Neural progenitor cell (in vitro differentiated cells): ENCODE measurements at places on chromosomes 6 and 20. TPM values are rescaled to one million over a fixed set of nuclear protein-coding genes. Genes with fewer than 3 reads are reported as not detected.

DNA sequence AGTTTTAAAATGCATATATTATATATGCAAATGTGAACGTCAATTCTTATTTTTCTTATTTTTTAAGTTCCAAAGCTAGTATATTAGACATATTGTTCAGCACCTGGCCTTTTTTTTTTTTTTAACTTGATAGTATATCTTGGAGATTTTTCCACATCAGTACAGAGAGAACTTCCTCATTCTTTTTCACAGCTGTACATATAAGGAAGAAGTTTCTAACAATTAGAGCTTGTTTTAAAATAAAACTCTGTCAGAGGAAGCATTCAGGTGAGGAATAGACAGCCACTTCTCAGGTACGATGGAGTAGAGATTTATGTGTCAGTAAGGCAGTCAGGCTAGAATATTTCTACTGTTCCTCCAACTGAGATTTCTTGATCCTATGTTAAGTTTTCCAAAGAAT lies 233.1 kb upstream of the SUPT3H start:
- DNase-seq = no peak

DNA sequence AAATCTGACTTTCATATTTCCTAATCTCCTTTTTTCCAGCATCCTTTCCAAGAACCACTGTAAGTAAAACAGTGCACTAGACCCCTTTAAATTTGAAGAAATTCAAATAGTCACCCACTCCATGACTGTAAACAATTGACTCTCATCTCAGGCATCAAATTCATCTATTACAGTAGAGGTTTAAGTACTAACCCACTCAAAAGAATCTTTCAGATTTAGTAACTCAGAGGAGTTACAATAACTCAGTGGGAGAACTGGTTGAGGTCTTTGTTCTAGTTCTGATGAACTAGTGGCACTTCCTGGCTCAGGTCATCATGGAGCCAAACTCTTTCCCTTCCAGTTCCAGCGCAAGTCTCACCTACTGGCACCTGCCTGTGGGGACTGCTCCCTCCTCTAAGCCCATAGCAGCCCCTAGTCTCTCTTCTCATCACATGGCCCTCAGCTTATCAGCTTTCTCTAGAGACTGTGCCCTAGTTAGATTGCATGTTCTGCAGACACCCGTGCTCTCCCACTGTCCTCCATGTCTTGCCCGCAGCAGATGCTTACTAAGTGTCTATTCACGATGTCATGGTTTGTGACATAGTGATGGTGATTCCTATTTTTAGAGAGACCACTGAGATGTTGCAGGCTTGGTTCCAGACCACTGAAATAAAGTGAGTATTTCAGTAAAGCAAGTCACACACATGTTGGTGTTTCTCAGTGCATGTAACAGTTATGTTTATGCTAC lies 196.2 kb downstream of the TBC1D7 start:
- no peak for DNase-seq

GRCh38 chr6:148080315-148080714 lies 262.3 kb upstream of the SASH1 start:
- DNase-seq = no peak

DNA sequence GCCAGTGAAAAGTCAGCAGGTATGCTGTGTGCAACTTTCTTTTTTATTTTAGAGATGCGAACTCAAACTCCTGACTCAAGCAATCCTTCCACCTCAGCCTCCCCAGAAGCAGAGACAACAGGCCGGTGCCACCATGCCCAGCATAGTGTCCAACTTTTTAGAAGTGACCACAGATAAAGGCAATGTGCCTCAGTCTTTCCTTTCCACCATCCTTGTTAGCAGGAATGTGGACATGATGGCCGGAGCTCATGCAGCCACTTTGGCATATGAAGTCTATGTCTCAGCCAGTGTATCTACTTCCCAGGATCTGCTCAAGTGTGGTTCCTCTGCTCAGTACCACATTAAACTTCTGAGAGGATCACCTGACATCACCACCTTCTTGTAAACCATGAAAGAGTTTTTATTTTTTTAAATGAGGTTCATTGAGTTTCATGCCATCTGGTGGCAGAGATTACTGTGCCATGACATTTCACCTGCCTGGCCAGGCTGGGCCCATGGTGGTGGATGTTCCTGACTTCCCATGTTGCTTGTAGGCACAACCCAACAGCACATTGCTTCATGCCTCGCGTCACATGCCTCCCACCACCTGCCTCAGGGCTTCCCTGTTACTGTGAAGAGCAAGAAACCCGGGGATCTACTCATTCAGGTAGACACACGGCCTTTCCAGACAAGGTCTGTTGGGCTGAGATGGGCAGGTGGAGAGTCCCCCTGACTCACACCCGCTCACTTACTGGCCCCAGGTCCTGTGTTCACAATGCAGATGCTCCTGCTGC lies 216.5 kb downstream of the LY86 start:
- DNase-seq = no peak

GRCh38 chr20:59253779-59254319 lies 46.6 kb upstream of the EDN3 start:
- DNase-seq = peak; percentile 25

DNA sequence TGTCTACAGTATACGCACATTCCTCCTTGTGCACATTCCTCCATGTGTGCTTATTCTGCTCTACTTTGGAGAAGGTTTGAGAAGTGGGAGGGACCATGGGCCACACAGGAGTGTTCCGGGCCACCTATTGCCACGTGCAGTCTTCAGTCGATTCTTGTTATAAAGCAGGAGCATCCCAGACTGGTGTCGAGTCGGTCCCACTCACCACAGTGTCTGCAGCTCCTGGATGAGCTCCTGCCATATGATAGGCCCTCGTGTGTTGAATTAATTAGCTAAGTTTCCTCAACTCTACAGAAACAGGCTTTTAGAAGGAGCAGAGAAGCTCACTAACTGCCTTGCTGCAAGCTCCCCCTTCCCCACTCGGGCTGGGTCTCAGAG lies 22.6 kb downstream of the ENTPD6 start:
- DNase-seq = no peak

DNA sequence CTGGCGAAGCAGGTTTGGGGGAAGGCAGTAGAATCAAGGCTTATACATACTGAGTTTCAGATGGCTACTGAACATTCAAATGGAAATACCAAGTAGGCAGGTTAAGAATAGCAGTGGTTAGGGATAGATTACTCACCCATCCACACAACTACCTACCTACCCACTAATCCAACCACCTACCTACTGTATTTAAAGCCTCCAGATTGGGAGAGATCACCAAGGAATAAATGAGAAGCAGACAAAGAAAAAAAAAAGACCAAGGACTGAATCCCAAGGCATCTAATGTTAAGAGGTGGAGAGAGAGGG lies 68.3 kb upstream of the SMIM29 start:
- no peak for DNase-seq

GRCh38 chr6:42104095-42104803 lies 38.2 kb downstream of the C6orf132 start:
- peak; percentile 87 for DNase-seq

DNA sequence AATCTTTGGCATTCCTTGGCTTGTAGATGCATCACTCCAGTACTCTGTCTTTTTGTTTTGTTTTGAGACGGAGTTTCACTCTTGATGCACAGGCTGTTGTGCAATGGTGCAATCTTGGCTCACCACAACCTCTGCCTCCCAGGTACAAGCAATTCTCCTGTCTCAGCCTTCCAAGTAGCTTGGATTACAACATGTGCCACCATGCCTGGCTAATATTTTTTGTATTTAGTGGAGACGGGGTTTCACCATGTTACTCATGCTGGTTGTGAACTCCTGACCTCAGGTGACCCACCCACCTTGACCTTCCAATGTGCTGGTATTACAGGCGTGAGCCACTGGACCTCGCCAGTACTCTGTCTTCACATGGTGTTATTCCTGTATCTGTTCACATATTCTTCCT lies 35.8 kb upstream of the LGSN start:
- DNase-seq = no peak

GRCh38 chr20:25120457-25120856 lies 38.5 kb upstream of the VSX1 start:
- DNase-seq = no peak

DNA sequence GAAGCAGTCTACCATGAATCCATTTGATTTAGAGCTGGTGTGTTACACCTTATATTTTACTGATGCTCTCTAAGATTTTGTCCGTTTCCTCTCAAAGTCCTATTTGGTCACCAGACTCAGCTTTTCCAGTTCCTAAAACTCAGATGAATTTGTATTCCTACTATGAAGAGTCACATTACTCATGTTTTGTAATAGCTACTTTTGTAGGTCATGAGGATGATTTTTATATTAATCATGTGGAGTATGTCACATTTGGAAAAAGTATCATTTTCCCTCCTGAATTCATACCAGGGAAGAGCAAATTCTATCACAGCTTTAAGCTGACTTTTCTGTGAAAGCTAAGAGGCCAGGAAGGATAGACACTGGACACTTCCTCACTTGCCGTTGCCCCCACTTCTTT lies 140.6 kb upstream of the SCGN start:
- no peak for DNase-seq

GRCh38 chr6:111552958-111553357 lies 52.7 kb downstream of the TRAF3IP2 start:
- no peak for DNase-seq

GRCh38 chr6:101294051-101294638 lies 99.4 kb upstream of the GRIK2 start:
- DNase-seq = no peak

DNA sequence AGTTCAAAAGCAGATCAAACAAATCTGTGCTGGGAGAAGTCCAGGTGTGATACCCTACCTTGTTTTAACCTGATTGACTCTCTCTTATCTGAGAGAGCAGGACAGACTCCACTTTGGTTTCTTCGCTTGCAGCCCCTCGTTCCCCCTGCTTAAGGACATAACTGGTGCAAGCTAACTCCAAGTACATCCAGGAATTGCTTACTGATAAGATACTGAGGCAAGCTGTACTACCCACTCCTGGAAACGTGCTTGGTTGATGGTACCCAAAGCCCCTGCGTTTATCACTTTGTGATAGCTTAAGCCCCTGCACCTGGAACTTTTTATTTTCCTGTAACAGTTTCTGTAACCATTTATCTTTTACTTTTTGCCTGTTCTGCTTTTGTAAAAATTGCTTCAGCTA lies 157.0 kb upstream of the OLIG3 start:
- no peak for DNase-seq

DNA sequence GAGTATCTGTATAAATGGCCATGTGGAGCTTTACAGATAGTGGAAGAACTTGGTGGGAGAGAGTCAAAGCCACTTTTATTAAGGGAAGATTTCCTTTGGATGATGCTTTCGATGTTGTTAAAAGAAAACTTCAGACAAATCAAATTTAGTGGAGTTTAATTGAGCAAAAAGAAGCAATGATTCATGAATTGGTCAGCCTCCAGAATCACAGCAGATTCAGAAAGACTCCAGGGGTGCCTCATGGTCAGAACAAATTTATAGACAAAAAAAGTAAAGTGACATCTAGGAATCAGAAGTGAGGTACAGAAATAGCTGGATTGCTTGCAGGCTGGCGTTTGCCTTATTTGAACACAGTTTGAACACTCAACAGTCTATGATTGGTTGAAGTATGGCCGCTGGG lies 5.3 kb upstream of the CGA start:
- DNase-seq = no peak

- peak; percentile 20 for DNase-seq
Observed at GRCh38 chr20:53126185-53126584, 154.0 kb downstream of the TSHZ2 start.

DNA sequence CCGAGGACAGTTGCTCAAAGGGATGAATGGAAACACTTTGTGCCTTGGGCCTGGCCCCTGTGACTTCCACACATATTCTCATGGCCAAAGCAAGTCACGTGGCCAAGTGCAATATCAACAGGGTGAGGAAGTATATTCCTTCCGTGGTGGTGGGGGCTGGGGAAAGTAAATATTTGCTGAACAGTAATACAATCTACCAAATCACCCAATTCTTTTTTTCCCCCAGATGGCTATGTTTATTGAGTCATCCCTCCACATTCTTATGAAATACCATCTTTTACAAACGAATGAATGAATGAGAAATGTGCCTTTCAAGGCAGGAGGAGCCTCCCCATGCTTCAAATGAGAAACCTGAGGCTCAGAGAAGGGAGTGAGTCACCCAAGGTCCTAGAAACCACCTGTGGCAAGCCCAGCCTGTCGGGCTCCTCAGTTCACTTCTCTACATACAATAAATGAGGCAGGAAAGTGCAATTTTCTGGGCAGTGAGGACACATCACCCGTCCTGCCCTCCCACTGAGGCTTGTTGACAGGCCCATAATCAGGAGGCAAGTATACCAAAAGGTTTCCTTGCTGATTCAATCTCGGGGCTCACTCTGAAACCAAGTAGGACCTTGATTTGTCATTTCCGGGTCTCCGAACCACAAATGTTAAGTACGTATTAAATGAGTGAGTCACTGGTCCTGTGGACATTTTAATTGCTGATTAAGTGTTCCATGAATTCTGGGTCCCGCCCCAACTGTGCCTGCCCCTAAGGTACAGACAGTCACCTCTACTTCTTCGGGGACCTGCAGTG lies 25.3 kb upstream of the TOP1 start:
- no peak for DNase-seq

GRCh38 chr20:15200147-15200565 lies 862.7 kb upstream of the FLRT3 start:
- no peak for DNase-seq

- DNase-seq = no peak
Observed at GRCh38 chr6:1724124-1724523, 114.4 kb downstream of the FOXC1 start.

- peak; percentile 42 for DNase-seq
Observed at GRCh38 chr6:9332241-9332780, 897.0 kb upstream of the SLC35B3 start.

- DNase-seq = no peak
Observed at GRCh38 chr6:113684382-113684901, 172.7 kb upstream of the MARCKS start.

GRCh38 chr20:20849161-20849560 lies 136.7 kb upstream of the RALGAPA2 start:
- DNase-seq = no peak

DNA sequence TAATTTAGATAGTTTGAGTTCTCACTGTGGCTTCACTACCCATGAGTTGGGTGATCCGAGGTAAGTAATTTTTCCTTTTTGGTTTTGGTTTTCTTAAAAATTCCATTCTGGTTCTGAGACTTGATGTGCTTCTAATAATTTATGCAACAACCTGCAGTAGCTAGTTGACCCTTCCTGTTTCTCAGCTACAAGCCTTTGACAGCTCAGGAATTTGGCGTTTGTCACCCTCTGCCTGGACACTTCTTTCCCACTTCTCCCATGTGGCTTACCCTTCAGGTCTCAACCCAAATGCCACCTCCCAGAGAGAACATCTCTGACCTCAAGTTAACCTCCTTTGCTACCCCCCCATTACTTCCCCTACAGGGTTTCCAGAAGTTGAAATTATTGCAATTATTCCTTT lies 49.7 kb upstream of the TSHZ2 start:
- peak; percentile 2 for DNase-seq

- DNase-seq = peak; percentile 53
Observed at GRCh38 chr20:20664795-20665589, 47.5 kb downstream of the RALGAPA2 start.

- DNase-seq = no peak
Observed at GRCh38 chr6:35058865-35059522, 82.1 kb downstream of the TCP11 start.

Gene KIF25
- 1.2 and 1.5 TPM in 2 replicates for total RNA-seq

Gene FNDC11
- total RNA-seq = 0.39 and 9.0 TPM in 2 replicates

Gene MAK
- total RNA-seq = 1.7 and 4.2 TPM in 2 replicates

Gene SPTLC3
- total RNA-seq = 2.3 and 4.2 TPM in 2 replicates

Gene SPATA25
- total RNA-seq = 0.43 and 0.54 TPM in 2 replicates

Gene SAMD10
- 0.19 and 4.9 TPM in 2 replicates for total RNA-seq

Gene PRELID3B
- total RNA-seq = 41.3 and 78.8 TPM in 2 replicates

Gene OPN5
- total RNA-seq = not detected in 2 replicates

Gene PACSIN1
- 0.41 and 1.8 TPM in 2 replicates for total RNA-seq

Gene TFAP2D
- not detected in 2 replicates for total RNA-seq

Gene CST2
- total RNA-seq = not detected in 2 replicates

Gene WFDC2
- 2.7 and 5.8 TPM in 2 replicates for total RNA-seq

Gene ATP6V1G2
- total RNA-seq = 6.8 and 8.8 TPM in 2 replicates

Gene UBD
- total RNA-seq = not detected in 2 replicates

Gene SNPH
- 0.43 and 0.90 TPM in 2 replicates for total RNA-seq

Gene OR14J1
- total RNA-seq = 0.03 TPM in 1 of 2 replicates, not detected in the other
